Posterior vena cava (tissue), 2 donors: ENCODE measurements at places on chromosomes 13 and 19. TPM values are rescaled to one million over a fixed set of nuclear protein-coding genes. Genes with fewer than 3 reads are reported as not detected.
A peak's percentile ranks its signal among the peaks of the same experiment; 100 is the strongest.

The RAB3A gene
- total RNA-seq: 2.9 TPM

The FLT1 gene
- total RNA-seq: 32.0 TPM

The ZNF221 gene
- total RNA-seq: 4.4 TPM

The LGALS4 gene
- total RNA-seq: not detected

The KL gene
- total RNA-seq: 2.4 TPM

The KLK15 gene
- total RNA-seq: not detected

The THSD8 gene
- total RNA-seq: 1.00 TPM

The ZNF560 gene
- not detected for total RNA-seq

DNA sequence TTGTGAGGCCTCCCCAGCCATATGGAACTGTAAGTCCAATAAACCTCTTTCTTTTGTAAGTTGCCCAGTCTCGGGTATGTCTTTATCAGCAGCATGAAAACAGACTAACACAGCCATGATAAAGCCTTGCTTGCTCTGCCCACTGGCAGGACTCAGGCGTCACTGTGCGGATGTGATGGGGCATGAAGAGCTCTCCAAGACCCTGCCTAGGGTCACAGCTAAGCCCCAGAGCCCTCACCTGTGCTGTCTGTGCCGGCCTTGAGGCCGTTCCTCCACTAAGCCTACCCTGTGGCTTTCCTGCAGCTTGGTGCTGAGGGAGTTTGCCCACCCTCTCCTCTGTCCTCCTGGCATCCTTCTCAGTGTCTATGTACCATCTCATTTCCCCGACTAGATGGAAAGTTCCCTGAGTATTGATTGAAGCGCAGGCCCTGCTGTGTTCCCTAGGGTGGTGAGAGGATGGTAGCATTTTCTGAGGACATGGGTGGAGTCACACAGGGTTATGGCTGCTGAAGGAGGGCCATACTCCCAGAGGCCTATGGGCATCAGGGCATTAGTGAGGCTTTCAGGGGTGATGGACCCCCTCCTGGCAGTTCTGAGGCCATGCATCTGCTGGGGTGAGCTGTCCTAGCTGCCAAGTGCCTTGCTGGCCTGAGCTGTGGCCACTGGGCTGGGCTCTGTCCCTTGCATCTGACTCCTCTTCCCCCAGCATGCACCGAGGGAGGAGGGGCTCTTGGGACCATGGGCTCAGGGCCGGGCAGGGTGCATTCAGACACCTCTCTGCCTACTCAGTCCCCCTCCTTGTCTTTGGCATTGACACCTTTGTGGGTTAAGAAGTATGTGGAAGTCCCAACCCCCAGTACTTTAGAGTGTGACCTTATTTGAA is 75.3 kb downstream of the TEX29 start:
- DNase-seq: no peak

DNA sequence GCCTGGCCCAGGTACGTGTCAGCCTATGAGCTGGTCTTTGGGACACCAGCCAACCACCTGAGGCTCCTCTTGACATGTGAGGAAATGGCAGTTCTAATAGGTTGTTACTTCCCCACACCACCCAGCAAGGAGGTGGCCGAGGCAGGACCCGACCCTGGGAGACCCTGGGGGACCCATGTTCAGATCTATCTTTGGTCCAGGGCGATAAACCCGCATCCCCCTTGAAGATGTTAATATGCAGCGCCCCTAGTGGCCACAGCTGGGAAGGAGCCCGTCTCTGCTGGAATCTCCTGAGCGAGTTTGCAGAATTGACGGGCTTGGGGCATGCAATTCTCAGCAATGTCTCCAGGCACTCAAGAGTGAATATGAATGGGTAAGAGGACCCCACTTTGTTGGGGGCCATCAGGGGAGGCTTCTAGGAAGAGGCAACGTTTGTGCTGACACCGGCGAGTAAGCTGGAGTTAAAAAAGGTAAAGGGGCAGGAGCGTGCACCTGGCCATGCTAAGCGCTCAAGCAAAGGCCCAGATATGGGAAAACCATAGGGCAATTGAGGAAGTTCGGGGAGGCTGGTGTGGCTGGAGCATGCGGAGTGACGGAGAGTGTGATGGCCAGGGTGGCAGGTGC is 1.5 kb upstream of the MYO1F start:
- DNase-seq: peak; percentile 94

- DNase-seq: no peak
Observed at GRCh38 chr13:84129966-84130365, 247.7 kb upstream of the SLITRK1 start.

- no peak for DNase-seq
Observed at GRCh38 chr13:97124915-97125809, 97.0 kb upstream of the MBNL2 start.

DNA sequence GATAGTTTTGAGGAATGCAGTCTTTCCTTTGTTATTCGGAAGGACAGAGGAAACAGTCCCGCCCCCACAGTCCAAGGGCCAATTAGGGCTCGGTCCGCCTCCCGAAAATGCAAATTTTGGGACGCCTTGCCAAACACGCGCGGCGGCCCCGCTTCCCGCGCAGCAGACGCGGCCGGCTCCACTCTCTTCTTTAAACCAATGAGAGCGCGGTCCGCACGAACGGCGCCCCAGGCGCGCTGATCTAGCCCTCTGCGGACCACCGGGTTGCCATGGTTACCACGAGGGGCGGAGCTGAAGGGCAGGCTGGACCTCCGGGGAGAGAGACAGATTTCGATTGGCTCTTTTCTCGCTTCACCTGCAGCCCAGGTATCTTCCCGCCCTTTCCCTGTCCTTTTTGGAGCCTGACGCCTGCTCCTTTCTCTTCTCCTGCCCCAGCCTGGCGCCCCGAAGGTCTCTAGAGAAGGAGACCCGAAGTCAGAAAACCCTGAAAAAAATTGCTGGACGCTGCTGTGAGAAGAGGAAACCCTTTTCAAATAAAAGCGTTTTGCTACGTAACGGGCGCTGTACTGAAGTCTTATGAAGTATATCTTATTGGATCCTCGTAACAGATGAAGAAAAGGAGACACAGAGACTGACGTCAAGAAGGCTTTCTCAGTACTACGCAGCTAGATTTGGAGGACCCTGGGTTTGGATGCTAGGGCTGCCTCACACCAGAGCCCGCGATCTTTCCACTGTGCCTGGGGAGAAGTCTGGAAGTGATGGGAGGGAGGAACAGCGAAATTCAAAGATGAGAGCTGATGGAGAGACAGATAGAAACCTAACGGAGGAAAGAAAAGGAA is 2.0 kb downstream of the PTH2 start:
- peak; percentile 85 for DNase-seq

DNA sequence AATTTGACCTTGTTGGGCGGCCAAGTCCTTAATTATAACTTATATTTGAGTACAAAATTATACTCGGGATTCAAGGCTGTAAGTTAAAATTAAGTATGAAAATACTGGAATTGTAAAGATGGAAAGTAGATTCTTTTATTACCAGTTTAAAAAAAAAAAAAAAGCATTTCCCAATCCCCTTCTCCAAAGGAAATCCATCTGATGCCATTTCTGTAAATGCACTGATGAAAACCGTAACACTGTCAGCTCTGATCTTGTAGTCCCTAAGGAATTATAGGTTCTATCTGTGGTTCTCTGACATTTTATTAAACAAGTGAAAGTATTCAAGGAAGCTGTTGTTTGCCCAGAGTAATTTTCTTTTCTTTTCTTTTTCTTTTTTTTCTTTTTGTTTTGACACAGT is 41.6 kb upstream of the HNRNPA1L2 start:
- no peak for DNase-seq

GRCh38 chr19:5018224-5019015 is 49.5 kb downstream of the KDM4B start:
- DNase-seq: no peak

DNA sequence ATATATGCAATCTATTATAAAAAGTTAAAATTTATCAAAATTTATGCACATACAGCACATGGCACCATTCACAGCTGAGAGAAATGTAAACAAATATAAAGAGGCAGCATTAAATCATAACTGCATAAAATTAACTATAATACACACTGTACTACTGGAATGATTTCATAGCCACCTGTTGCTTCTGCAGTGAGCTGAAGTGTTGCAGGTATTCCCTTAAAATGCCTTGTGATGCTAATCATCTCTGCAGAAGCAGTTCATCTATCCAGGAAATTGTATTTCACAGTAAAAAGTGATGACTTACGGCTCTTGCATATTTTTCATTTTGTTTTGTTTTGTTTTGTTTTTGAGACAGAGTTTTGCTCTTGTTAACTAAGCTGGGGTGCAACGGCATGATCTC is 82.1 kb downstream of the STOML3 start:
- DNase-seq: no peak

DNA sequence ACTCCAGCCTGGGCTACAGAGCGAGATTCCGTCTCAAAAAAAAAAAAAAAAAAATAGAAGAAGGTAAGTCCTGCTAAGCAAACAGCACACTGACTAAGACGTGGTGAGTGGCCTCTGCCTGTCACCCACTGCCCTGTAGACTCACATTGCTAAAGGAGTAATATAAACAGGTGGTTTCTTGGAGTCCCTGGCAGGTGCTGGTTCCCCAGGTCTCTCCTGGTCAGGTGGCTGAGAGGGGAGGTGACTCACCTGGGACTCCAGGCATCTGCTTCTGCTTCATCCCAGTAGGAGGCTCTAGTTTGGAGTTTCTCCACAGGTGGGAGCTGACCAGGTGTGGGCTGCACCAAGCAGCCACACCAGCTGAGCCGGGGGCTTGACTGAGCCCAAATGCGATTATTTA is at the start of gene OR10H1:
TSS of gene OR10H1 (minus strand) at position 359 of the 400 bp plus-strand sequence. CDS start 7,627 bp downstream, outside the sequence.
- DNase-seq: no peak

- DNase-seq: no peak
Observed at GRCh38 chr13:77554069-77554468, 18.6 kb downstream of the SCEL start.

DNA sequence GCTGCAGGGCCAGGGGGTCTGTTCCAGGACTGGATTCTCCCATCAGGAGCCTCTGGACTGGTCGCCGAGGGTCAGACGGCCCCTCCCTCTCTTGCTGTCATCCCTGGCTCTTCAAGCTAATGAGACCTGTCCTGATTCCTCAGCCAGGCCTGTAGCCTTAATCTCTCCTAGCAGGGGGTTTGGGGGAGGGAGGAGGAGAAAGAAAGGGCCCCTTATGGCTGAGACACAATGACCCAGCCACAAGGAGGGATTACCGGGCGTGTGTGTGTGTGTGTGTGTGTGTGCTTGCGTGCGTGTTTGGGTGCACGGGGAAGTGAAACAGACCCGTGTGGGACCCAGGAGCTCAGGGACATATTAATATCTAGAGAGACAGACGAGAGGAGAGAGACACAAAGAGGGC is 1.9 kb upstream of the CRX start:
- no peak for DNase-seq

- DNase-seq: no peak
Observed at GRCh38 chr13:91397595-91397994, 826 bp upstream of the GPC5 start.

GRCh38 chr13:84823528-84823927 is 941.3 kb upstream of the SLITRK1 start:
- DNase-seq: no peak

GRCh38 chr13:67148161-67148571 is 82.0 kb downstream of the PCDH9 start:
- DNase-seq: no peak
